Chondrocyte (in vitro differentiated cells): ENCODE measurements at places on chromosomes 3 and 15. TPM values are rescaled to one million over a fixed set of nuclear protein-coding genes. Genes with fewer than 3 reads are reported as not detected.

DNA sequence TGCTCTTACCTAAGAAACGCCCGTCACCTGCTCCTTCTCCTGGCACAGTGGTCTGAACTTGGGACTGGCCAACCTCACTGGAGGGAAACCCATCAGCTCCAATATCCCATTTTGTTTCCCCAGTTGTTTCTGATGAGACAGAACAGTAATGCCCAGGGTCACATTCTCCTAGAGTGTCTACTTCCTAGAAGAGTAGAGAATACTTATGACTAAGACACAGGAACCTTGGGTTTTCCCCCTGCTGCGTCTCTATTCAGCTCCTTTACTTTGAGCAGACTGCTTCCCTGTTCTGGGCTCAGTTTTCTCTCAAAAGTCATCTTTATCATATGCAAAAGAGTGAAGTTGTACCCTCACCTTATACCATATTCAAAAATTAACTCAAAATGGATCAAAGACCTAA lies 79.4 kb downstream of the POLR2M start:
- DNase-seq: no peak

GRIP2 gene
- 0.20 to 0.63 TPM in 2 of 3 replicates, not detected in the other for total RNA-seq

DNA sequence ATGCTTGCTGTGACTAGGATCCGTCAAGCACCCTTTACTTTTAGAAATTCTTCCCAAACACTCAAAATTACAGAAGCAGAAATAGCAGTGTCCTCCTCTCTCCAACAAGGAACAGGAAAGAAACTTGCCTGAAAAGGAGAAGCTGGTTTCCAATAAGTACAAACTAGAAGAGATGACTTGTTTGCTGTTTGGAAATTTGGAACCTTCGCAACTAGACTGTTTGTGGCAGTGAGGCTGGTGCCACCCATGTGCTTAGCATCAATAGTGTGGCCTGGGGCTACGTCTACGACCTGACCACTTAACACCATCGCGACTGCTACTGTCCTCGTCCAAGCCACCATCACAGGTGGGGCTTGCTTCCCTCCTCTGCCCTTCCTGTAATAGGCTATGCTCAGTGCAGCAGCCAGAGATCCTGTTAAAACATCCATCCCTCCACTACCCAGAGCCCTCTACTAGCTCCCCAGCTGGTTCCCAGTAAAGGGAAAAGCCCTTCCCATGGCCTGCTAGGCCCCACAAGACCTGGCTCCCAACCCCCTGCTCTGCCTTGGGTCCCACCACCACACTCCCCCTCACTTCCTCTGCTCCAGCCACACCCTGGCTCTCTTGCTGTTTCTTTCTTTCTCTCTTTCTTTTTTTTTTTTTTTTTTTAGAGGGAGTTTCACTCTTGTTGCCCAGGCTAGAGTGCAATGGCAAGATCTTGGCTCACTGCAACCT lies 52.6 kb upstream of the CCR2 start:
- no peak for DNase-seq

HAUS2 gene
- total RNA-seq: 18.5 to 22.5 TPM (median 21.7 TPM) in 3 replicates

DNA sequence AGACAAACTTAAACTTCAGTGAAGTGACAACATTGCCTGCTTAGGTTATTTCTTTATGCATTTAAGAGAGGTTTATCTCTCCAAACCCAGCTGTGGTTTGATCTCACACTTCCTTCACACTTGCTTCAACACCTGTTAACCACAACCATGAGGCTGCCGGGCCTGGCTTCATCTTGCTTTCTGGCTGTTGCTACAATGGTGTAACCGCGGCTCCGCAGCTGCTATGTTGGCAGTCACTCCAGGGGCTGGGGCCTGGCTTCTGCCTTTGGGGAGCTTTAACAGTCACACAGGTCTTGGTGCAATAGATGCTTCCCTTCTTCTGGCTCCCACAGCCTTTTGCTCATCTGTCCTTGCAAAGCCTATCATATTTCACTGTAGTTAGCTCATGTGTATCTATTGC lies 72.9 kb upstream of the MNS1 start:
- DNase-seq: peak; percentile 42

DNA sequence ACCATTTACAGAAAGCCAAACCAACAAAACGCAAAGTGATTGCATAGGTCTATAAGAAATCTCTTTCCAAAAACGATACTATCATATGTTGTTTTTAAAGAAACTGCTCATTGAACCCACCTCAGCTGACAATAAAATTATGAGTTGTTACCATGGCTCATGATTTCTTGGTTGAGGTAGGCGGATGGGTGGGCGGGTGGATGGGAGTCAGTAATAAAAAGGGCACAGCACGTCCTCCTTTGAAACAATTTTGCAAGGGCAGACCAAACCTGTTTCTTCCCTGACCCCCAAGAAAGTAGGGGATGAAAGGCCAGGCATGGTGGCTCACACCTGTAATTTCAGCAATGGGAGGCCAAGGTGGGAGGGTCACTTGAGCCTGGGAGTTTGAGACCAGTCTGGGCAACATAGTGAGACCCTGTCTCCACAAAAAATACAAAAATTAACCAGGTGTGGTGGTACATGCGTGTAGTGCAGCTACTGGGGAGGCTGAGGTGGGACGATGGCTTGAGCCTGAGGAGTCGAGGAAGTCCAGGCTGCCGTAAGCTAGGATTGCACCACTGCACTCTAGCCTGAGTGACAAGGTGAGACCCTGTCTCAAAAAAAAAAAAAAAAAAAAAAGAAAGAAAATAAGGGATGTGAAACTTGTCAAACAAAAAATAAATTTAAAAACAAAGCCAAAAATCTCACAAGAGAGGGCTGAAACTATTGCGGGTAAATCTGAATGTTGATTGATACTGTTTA lies 2.1 kb downstream of the ABHD10 start:
- DNase-seq: no peak

ALPK3 gene
- 0.56 to 6.4 TPM (median 4.2 TPM) in 3 replicates for total RNA-seq

SI gene
- not detected in 3 replicates for total RNA-seq

RTP1 gene
- total RNA-seq: not detected in 3 replicates

ITIH3 gene
- 3.5 to 17.8 TPM (median 16.9 TPM) in 3 replicates for total RNA-seq

GRCh38 chr15:31221936-31222515 lies 104.6 kb upstream of the KLF13 start:
- peak; percentile 48 for DNase-seq

HCLS1 gene
- 0.44 to 1.4 TPM (median 0.82 TPM) in 3 replicates for total RNA-seq

DNA sequence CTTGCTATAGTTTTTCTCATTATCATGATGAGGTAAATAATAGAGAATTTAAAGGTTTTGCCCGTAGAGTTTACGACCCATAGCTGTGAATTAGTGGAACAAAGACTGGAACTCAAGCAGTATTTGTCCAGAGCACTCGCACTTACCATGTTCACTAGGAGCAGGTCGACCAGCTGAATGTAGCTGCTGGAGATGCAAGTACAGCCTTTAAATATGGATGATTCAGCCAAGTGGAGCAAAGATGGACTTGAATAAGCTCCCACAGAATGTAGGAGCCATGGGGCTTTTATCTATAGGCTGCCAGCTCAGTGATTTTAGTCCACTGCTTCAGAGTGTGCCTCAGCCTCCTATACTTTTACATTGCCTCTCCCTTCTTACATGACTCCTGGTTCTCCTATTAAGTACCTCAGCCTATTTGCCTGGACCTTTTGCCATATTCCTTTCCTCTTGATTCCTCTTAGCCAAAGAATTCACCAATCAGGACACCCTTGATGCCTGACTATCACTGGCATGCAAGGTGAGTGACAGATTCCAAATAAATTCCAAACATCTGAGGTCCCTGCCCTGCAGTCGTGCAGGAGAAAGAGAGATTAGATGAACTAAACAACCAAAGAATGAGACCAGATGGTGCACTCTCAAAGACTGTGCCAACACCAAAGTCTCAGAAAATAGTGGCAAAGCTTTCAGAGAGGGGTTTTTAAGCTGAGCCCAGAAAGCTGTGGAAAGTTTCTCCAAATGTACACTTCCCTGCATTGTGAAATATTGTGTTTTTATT lies 3.9 kb downstream of the MKRN3 start:
- DNase-seq: no peak

PATL2 gene
- not detected in 3 replicates for total RNA-seq

SYNPR gene
- total RNA-seq: not detected in 3 replicates

GRCh38 chr3:73380735-73381532 lies 243.8 kb downstream of the PDZRN3 start:
- no peak for DNase-seq

- DNase-seq: no peak
Observed at GRCh38 chr3:157255797-157256196, 95.8 kb upstream of the CCNL1 start.

DNA sequence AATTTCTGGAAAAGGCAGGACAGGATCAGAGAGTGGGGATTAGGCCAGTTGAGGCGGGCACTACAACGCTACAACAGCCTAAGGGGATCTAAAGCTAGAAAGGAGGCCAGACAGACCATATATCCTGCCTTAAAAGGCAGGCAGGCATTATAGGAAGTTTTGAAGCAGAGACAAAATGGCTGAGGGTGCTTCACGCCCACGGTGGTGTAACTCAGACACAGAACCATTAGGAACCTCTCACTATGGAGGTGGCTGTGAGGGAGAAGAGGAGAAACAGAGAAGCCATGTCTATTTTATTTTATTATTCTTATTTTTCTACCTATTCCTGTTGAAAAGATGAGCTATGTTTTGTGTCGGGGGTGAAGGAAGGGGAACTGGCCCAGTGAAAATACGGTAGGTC lies 2.1 kb upstream of the USP4 start:
- no peak for DNase-seq

GOLGA8S gene
- total RNA-seq: 0.32 to 0.94 TPM (median 0.46 TPM) in 3 replicates
